AG08396 (cell line): ENCODE measurements at places on chromosomes 2 and 18.

DNA sequence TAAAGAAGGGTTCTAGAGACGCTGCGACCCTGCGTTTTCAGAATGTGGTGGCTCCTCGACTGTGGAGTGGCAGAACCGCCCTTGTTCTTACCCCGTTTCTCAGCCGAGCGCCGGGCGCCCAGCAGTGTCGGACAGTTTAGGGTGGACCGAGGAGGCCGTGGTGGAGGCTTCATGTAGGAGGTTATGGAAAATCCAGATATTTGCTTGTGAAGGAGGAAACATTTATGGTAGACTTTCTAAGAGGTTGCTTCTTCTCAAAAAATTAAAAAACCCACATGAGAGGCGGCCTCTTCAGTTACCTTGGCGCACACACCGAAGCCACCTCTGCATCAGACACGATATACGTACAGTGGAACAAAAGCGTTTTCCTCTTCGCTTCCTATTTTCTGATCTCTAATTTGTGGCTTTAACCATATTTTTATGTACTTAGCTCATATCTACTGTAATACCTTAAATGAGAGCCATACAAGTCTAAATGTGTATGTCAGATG lies 120.8 kb downstream of the NFATC1 start:
- DNase-seq = no peak

DNA sequence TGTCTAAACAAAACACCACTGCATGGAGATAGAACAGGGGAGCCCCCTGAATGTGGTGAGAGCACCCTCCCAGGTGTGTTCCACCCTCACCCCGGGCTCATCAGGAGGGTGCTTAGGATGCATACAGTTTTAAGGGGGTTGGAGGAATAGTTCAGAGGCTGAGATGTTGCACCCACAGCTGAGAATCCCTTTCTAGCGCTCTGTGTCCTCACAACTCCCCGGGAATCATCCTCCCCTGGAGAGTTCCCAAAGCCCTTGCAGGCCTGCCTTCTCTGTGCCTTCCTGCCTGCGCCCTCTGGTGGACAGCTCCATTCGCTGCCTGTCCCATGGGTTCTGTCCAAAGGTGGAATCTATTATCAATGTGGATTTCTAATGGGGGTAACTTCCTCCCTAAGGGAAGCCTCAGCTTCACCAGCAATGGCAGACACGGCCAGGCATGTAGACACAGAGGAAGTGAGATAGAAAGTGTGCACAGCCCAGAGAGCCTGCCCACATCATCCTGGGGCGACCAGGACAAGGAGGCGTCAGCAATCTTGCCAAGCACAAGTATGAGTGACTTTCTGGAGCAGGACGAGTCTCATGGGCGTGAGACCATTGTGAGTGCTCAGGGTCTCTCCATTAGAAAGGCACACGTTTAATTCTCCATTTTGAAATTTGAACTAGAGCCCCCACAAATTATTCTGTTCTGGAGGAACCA lies 1.2 kb upstream of the UGT1A5 start:
- DNase-seq = peak; percentile 79

- no peak for DNase-seq
These were observed 184.8 kb downstream of the CAMKMT start for GRCh38 chr2:44546459-44547127.

DNA sequence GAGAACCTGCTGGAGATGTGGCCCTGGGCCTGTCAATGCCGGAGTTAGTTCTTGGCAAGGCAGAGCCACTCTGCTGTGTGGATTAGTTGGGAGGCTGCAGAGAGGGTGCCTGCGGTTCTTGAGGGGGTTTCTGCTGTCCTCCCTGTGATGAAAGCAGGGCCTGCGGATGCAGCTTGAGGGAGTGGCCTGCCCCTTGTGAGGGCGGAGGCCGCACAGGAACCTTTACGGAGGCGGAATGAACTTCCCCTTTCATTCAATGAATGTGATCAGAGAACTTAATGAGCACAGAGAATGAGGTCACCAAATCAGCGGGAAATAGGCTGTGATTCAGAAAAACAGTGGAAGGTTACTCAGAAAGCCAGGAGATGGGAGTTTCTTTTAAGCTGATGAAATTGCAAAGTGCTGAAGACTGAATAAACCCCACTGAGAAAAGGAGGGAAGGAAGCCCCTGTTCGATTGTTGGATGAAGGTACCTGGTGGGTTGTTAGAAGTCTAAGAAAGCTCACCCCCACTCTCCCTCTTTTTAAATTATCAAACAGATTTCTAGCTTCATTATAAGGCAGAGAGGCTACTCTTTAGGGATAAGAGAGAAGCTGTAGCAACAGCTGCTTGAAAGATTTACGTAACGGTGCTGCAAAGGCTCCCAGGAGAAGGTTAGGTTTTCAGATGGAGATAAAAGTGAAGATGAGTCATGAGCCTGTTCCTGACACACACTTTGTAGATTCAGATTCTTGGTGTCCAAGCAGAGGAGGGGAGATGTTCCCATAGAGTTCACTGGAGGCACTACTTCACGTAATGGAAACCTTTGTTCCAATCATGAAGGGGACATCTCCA lies 47.4 kb downstream of the VWA3B start:
- no peak for DNase-seq
